Activated CD4-positive, alpha-beta T cell treated with anti-CD3 and anti-CD28 coated beads for 36 hours (primary cell): ENCODE measurements at places on chromosomes 11 and 22. TPM values are rescaled to one million over a fixed set of nuclear protein-coding genes. Genes with fewer than 3 reads are reported as not detected.
A peak's percentile ranks its signal among the peaks of the same experiment; 100 is the strongest.

DNA sequence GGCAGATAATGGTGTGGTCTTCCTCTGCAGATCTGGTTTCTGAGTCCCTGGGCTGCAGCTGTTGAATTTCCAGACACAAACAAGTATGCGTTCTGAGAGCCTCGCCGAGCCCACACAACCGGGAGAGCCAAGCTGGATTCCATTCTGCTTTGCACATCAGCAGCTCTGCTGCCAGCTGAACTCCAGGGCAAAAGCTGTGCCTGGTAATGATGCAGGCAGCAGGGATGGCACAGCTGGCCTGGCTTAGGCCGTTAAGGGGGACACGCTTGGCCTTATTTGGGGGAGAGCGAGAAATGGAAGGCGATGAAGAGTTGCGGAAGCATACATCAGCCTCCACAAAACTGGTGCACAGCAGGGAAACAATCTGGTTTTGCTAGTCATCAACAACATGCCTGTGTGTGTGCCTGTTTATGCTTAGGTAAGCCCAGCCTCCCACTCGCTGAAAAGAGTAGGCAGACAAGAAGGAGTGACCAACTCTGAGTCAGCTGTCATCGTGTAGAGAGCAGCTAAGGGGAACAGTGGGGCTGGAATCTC, 25.1 kb downstream of the ADAMTS8 start:
- no peak overlapping the region for H3K4me3 ChIP-seq
- H3K4me1 ChIP-seq = peaks cover 9% of the 10 kb centered on the region
- no peaks in the 10 kb centered on the region for H3K36me3 ChIP-seq
- H3K27ac ChIP-seq = no peak overlapping the region
- no peak for DNase-seq

- no peak overlapping the region for H3K4me3 ChIP-seq
- H3K36me3 ChIP-seq = peaks cover 11% of the 10 kb centered on the region
- H3K27me3 ChIP-seq = no peaks in the 10 kb centered on the region
- H3K27ac ChIP-seq = no peak overlapping the region
- no peak for DNase-seq
Observed at GRCh38 chr11:123624974-123625373, 29.4 kb downstream of the SCN3B start.

- H3K4me1 ChIP-seq = peaks cover 16% of the 10 kb centered on the region
- peak overlapping the region; percentile 51 for H3K27ac ChIP-seq
- H3K4me3 ChIP-seq = no peak overlapping the region
- no peaks in the 10 kb centered on the region for H3K36me3 ChIP-seq
Observed at GRCh38 chr11:120432056-120433018, 79.2 kb upstream of the GRIK4 start.

DNA sequence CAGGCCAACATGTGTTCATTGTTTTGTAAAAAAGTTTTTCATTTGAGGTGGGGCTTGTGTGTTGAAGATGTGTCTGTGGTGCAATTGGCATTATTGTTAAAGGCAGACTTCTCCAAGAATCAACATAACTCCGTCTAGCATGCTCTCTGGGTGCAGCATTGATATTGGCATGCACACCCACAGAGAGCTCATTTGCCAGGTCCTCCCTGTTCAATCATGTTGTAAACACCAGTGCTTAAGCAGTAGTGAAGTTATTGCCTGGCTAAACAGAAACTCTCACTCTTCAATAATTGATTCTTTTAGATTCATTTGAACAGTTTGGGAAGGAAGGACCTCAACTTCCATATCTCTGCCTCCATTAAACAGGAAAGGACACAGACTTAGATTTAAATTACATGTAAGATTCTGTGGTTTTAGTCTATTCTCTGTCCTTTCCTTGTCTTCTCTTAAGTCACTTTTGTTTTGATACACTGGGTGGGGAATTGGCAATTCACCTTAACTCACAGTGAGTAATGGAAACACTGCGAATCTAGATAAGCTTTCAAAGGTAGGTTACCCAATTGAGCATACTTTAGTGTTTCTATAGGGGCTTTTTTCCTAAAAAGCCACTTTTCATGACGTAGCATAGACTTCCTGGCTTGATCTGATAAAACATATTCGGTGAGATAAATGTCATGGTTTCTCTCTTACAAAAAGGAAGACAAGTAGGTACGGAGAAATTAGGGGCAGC, 30.8 kb upstream of the EXPH5 start:
- no peaks in the 10 kb centered on the region for H3K36me3 ChIP-seq
- H3K27me3 ChIP-seq = peaks cover 26% of the 10 kb centered on the region
- H3K4me1 ChIP-seq = peaks cover 23% of the 10 kb centered on the region
- no peak for DNase-seq

GRCh38 chr11:20488352-20488751, 100.8 kb downstream of the PRMT3 start:
- H3K4me3 ChIP-seq = no peak overlapping the region
- H3K27me3 ChIP-seq = no peaks in the 10 kb centered on the region

DNA sequence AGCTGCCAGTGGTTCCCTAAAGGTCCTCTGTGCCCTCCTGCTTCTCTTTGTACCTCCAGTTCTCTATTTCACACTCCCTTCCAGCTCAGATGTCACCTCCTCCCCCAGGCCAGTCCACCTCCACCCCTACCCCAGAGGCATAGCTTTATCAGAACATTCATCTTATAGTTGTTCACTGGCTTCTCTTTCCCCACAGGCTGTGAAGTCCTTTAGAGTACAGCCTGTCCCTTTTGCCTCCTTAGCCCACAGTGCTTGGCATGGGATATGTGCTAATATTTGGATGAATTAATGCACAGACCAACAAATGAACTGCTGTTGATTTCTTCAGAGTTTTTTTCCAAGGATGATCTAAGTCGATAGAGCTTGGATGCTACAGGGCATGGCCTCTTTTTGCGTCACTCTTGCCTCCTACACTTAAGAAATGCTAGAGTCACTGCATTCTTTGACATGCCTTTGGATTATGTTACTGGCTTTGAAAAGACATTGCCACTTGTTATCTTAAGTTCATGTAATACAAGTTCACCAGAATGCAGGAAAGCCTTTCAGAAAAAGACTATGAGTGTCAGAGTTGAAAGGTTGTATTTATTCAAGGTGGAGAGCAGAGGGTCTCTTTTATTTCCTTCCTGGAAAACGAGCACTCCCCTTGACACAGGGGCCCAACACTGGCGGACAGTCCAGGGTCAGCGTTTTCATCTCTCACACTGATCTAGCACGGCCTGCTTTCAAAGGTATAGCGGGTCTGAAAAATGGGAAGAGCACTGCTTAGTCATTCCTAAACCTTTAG, 75.7 kb downstream of the PISD start:
- peaks cover 56% of the 10 kb centered on the region for H3K36me3 ChIP-seq
- H3K4me3 ChIP-seq = no peak overlapping the region
- H3K27ac ChIP-seq = peak overlapping the region; percentile 22
- no peak for DNase-seq
- H3K4me1 ChIP-seq = peaks cover 53% of the 10 kb centered on the region

DNA sequence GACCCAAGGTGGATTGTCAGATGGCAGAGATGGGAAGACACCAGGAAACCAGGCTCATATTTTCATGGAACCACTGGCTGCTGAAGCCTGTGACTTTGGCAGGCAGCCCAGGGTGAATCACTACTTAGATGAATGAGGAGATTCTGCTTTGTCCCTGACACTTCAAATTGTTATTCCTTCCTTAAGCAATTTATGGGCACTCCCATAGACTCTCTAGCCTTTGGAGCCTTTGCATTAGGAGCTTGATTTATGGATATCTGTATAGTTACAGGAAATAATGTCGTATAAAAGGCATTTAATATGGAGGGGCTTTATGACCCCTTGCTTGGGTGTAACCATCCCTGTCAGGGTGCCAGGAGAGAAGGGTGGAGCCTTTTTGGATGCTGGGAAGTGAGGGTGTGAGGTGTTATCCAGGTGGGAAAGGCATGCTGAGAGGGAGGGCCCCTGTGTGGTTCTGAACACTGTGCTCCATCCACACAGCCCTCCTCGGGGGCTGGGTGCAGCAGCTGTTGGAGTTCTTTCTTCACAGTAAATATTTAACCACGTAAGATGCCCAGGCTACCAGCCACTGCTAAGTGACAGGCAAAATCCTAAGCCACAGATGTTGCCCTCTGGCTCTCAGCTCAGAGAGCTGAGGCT, 35.3 kb downstream of the IL18 start:
- no peak overlapping the region for H3K4me3 ChIP-seq
- no peak for DNase-seq
- H3K4me1 ChIP-seq = peaks cover 3% of the 10 kb centered on the region
- no peak overlapping the region for H3K27ac ChIP-seq

DNA sequence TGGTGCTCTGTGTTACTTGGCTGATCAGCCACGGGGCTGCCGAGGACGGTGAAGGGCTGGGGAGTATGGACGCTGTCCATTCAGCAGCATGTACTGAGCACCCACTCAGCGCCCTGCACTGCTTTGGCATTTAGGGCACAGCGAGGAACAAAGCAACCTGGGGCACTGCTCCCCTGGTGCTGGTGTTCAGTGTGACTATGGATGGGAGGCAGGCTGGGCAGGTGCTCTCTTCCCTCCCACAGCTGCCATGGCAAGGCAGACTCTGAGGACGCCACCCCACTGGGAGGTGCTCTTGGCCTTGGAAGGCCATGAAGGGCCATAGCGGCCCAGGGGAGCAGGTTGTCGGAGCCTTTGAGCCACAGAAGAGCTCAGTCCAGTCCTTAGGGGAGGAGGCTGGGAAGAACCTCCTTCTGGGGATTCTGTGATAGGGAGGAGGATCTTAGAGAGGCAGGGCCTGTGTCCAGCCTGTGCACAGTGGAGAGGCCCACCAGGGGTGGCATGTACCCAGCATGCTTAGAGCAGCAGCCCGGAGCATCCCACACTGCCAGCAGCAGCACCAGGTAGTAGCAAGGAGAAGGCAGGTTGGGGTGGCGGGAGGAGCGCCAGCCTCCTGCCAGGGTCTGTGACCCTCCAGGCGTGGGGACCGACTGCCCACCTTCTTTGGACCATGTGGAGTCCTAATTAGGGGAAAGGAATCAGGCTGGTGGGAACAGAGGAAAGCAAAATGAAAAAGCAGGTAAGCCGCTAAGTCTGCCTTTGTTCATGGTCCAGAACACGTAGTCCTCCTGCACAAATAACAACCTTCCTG, 141.8 kb downstream of the MPPED1 start:
- no peaks in the 10 kb centered on the region for H3K4me1 ChIP-seq
- no peak for DNase-seq
- H3K36me3 ChIP-seq = no peaks in the 10 kb centered on the region
- H3K27ac ChIP-seq = no peak overlapping the region
- peaks cover 7% of the 10 kb centered on the region for H3K27me3 ChIP-seq

- H3K4me1 ChIP-seq = peaks cover 2% of the 10 kb centered on the region
- no peaks in the 10 kb centered on the region for H3K27me3 ChIP-seq
- H3K4me3 ChIP-seq = no peak overlapping the region
Observed at GRCh38 chr22:27991586-27992293, 72.7 kb upstream of the PITPNB start.

DNA sequence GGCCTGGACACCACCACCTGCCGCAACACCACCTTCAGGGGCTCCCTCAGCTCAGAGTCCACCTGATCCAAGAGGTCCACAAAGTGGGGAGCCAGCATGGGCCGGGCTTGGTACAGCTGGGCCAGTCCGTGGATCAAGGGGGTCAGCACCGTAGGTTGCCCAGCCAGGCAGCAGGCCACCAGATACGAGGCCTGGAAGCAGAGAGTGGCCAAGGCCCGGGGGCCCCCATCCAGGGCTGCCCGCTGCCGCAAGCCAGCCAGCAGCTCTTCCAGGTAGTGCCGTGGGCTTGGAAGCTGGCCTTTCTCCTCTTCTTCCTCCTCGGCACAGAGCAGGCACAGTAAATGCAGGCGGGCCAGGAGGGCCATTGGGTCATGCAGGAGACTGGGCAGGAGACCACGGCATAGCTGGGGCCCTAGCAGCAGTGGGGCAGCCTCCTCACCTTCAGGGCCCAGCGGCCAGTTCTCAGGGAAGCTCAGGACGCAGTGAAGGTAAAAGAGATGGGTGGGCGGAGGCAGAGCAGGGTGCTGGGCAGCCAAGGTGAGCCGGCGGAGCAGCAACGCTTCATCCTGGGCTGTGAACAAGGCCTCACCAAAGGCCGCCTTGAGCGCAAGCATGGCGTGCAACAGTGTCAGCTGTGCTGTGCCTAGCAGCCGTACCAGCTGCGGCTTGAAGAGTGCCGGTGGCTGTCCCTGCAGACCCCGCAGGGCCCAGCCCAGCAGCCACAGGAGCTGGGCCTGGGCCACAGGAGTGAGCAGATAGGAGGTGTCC, 1.7 kb downstream of the AP5B1 start:
- H3K27ac ChIP-seq = peak overlapping the region; percentile 47
- DNase-seq = no peak
- H3K36me3 ChIP-seq = peaks cover 3% of the 10 kb centered on the region
- peak overlapping the region; percentile 87 for H3K4me3 ChIP-seq

- no peak for DNase-seq
- no peak overlapping the region for H3K27ac ChIP-seq
- no peaks in the 10 kb centered on the region for H3K27me3 ChIP-seq
- no peaks in the 10 kb centered on the region for H3K4me1 ChIP-seq
- H3K4me3 ChIP-seq = no peak overlapping the region
- no peaks in the 10 kb centered on the region for H3K36me3 ChIP-seq
Observed at GRCh38 chr11:44916801-44917385, 33.8 kb downstream of the TP53I11 start.

- no peak overlapping the region for H3K27ac ChIP-seq
- DNase-seq = no peak
- peaks cover 6% of the 10 kb centered on the region for H3K36me3 ChIP-seq
- peaks cover 8% of the 10 kb centered on the region for H3K4me1 ChIP-seq
- no peak overlapping the region for H3K4me3 ChIP-seq
- H3K27me3 ChIP-seq = no peaks in the 10 kb centered on the region
Observed at GRCh38 chr22:28768701-28769393, 3.6 kb upstream of the CCDC117 start.

The SPTBN2 gene
- total RNA-seq = 1.6 TPM

The KRTAP5-1 gene
- not detected for total RNA-seq

The POU2AF2 gene
- not detected for total RNA-seq

The FAM180B gene
- not detected for total RNA-seq

The ARL2 gene
- total RNA-seq = 109 TPM

The UPK3A gene
- total RNA-seq = not detected

The PATE2 gene
- not detected for total RNA-seq

The PPP1CA gene
- 199 TPM for total RNA-seq
